ENCODE measurements at places on chromosomes 11 and 22. TPM values are rescaled to one million over a fixed set of nuclear protein-coding genes. Genes with fewer than 3 reads are reported as not detected.

DNA sequence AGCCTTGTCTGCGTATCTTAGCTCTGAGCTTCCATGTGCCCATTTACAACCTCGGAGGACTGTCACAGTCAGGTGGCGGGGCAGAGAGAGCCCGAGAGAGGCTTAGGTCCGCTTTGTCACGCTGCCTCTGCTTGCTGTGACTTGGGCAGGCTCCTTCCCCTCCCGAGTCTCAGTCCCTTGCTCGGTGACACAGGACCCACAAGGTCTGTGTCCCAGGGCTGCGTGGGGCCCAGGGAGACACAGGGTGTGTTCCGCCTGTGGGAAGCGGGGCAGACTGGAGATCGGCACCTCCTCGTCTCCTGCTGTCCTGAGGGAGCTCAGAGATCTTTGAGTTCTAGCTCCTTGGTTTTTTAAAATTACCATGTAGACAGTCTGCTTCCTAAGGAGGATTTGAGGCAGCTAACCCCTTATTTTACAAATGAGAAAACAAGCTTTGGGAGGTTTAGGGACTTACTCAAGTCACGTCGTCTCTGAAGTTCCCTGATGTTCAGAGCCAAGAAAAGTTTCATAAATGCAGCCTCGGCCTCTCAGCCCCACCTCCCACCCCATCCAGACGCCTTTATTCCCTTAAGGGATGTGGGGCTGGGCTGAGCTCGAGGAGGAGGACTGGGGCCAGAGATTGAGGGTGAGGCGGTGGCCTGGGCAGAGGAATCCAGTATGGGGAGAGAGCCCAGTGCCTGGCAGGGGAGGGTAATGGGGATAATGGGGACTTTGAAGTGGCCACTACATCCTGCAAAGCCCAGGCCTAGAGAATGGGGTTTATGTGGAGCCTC lies 103.6 kb downstream of the NECTIN1 start:
- DNase-seq, result no peak

DNA sequence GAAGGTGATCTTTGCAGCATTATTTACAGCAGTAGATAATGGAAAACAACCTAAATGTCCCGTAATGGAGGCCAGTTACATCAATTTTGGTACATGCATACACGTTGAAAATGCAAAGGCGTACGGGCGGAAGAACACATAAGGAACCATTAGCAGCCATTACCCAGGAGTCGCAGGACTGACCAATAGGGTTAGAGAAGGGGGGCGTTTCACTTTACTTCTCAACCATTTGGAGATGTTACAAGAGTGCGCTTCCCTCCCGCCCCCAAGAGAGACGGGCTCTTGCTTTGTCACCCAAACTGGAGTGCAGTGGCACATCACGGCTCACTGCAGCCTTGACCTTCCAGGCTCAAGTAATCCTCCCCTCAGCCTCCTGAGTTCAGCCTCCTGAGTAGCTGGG lies 52.8 kb upstream of the SLC35C1 start:
- DNase-seq, result no peak

- peak; percentile 84 for DNase-seq
These were observed 15.7 kb upstream of the GNB1L start for GRCh38 chr22:19870153-19871022.

DNA sequence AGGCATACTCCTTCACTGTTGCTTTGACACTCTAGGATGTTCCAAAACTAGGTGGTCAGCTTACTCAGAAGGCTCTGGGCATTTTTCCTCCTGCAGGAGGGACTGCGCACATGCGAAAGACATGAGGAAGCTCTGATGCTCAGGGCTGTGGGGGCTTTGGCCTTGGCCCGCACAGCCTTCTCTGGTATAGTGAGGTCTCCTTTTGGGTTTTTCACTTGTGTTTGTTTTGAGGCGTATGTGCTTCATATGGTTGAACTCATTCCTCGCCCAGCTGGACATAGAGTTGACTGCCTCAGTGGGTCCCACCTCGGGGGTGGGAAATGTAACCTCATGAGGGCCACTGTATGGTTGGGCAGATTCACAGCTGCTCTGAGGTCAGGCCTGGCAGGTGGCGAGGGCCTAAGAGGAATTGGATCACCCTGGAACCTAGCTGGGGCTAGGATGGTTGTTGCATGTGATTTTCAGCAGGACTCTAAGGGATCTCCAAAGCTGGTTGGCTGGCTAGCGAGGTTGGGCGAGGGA lies 63.7 kb downstream of the PTPRJ start:
- DNase-seq, result no peak

GRCh38 chr22:37561212-37562048 lies 1.1 kb downstream of the CDC42EP1 start:
- DNase-seq, result peak; percentile 91

- DNase-seq, result no peak
These were observed 1.4 kb downstream of the ARFGAP3 start for GRCh38 chr22:42855721-42856120.

DNA sequence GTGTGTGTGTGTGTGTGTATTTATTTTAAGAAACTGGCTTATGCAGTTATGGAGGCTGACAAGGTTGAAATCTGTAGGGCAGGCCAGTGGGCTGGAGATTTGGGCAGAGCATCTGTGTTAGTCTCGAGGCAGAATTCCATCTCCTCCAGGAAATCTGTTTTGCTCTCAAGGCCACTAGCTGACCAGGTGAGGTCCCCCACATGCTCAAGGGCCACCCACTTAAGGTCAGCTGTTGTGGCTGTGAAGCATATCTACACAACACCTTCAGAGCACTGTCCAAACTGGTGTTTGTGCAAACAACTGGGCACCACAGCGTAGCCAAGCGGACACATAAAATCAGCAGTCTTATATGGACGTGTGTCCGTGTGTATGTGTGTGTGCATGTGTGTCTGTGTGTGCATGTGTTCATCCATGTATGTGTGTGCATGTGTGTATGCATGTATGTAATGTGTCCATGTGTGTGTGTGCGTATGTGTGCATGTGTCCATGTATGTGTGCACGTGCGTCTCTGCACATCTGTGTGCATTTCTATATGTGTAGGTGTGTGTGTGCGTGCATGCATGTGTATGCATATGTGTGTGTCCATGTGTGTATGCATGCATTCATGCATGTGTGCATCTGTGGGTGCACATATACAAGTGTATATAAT lies 400.9 kb downstream of the BRD1 start:
- DNase-seq, result no peak

- no peak for DNase-seq
These were observed 100.2 kb upstream of the CHRM4 start for GRCh38 chr11:46491661-46492330.

DNA sequence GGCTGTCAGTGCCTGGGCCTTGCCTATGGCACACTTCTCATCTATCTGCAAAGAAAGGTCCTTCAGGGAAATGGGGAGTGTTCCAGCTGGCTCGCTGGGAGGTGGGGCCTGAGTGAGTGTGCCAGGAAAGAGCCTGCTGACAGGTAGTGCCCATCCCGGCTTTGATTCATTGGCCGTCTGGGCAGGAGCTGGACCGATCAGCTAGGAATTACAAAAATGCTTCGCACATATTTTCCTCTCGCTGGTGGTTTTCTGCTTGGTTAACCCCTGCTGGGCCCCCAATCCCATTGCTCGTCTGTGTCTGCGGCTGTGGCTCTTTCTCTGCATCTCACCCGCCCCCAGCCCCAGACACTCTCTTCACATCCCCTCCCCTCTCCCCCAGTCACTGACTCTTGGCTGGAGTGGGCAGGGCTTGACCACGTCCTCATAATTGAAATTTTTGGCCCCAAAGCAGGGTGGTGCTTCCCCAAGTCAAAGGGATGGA lies 10.8 kb downstream of the LIF start:
- no peak for DNase-seq

DNA sequence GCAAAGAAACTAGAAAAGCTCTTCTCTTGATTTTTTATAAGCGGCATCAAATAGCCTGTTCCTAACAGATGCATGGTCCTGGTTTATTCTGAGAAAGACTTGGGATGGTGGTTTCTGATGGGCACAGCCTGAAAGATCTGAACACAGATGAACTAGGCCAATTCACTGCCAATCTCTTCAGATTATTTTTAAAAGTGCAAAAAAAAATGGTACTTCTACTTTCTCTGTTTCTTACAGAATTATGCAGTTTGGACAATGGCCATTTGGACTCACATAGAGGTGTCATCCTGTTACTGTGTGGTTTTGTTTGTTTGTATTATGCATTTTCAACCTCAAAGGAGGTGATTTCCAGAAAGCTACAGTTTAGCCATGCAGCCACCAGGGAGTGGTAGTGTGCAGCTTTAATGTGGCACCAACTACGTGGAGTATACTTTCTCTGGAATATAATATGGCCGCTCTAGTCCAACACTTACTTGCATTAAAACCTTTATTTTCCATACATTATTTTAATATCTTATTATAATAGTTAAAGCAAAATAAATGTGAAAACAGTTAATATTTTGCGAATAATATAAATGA lies 469.8 kb upstream of the KIRREL3 start:
- no peak for DNase-seq

Gene BTBD18
- not detected for total RNA-seq

Gene MUC6
- not detected for total RNA-seq

Gene ARHGAP20
- 1.5 TPM for total RNA-seq

Gene PTGDR2
- total RNA-seq, result 0.34 TPM

Gene RIC8A
- 58.0 TPM for total RNA-seq

All from lower leg skin (tissue), 4 donors.